ENCODE measurements at places on chromosomes 11 and 22.

DNA sequence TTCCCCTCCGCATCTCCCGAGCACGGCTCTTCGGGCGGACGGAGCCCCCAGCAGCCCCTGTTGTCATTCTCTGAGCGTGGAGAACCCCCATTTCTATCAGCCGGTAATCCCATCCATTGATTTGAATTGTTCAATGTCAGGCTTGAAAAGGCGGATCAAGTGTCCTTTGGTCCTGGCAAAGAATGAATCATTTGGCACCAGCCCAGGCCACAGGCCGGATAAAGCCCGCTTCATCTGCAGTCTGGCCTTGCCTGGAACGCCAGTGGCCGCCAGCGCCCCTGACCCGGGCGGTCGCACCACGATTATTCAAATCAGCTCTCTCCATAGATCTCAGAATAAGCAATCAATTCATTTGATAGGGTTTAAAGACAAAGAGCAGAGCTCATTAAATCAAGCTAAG lies 188.9 kb downstream of the BRD1 start:
- no peak for DNase-seq
- no peak overlapping the region for H3K27ac ChIP-seq
- no peaks in the 10 kb centered on the region for H3K36me3 ChIP-seq
- H3K4me3 ChIP-seq = no peak overlapping the region
- no peaks in the 10 kb centered on the region for H3K4me1 ChIP-seq
- no peaks in the 10 kb centered on the region for H3K27me3 ChIP-seq

DNA sequence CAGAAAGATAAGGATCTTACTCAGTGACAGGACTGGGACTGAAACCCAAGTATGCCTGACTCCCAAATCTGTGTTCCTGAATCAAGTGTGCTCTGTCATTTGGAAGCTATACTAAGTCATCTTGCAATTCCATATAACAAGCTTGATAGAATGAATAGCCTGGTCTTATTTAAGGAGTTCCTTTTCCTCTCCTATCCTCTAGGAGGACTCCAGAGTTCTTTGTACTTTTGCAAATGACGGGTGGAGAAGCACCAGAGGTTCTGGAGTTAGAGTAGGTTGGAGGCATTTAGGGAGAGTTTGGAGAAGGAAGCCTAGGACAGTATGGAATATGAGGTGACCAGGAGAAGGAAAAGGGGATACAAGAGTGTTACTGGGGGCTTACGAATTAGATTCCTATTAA lies 92.9 kb upstream of the RCN1 start:
- H3K27me3 ChIP-seq = no peaks in the 10 kb centered on the region
- no peak overlapping the region for H3K27ac ChIP-seq
- no peak overlapping the region for H3K4me3 ChIP-seq
- DNase-seq = no peak

DNA sequence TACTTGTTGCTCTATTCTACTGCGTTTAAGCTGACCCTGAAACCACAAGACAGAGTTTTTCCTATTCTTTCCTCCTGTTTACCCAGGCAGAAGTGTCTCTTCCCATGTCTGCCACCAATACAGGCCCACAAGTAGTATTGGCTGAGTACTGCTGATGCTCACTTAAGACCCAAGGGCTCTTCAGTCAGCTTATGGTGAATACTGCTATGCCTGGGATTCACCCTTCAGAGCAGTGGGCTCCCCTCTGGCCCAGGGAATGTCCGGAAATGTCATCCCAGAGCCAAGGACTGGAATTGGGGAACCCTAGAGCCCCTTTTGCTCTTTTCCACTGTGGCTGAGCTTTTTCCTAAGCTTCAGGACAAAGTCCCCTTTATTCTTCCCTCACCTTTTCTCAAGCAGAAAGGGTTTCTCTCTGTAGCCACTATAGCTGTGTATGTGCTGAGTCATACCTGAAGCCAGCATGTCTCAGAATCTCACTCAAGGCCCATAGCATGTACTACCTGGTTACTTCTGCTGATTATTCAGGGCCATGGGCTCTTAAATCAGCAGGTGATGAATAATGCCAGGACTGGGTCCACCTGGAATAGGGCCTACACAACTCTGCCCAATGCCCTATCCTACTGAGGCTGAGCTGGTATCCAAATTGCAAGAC lies 745.8 kb upstream of the ANO5 start:
- no peak for DNase-seq
- no peaks in the 10 kb centered on the region for H3K36me3 ChIP-seq
- no peak overlapping the region for H3K27ac ChIP-seq
- H3K4me1 ChIP-seq = 0 out of 2 replicates have a peak, but pooled peaks cover 8% of the 10 kb centered on the region

- DNase-seq = no peak
- H3K4me1 ChIP-seq = peaks cover 11% of the 10 kb centered on the region
- H3K27me3 ChIP-seq = no peaks in the 10 kb centered on the region
- no peak overlapping the region for H3K4me3 ChIP-seq
- no peak overlapping the region for H3K27ac ChIP-seq
Observed at GRCh38 chr11:84243629-84244263, 957.6 kb upstream of the CCDC90B start.

DNA sequence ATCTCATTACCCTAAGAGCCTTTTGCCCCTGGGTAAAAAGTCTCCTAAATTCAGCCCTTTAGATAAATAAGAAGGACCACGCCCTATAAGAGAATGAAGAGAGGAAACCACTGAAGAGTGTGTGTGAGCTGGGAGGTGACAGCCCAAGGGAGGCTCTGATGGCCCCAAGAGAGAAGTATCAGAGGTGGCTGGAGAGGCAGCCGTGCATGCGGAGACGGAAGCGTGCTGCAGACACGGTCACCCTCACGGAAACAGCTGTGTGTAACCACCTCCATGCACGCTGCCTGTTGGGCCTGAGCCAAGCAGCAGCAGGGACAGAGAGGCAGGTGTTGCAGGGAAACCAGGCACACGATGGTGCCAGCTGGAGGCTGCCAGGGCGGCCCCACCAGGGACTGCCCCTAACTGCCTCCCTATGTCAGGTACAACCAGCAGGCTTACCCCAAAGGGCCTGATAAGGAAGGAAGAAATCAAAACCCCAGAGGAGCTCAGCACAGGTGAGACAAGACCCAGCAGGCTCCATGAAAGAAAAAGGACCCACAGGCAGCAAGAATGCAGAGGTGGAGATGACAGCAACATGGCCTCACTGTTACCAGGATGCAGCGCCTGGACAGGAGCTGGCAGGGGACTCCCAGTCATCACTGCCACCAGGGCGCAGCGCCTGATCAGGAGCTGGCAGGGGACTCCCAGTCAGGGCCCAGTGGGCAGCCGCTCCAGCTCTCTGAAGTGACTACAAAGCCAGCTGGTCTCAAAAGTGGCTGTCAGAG lies 7.8 kb downstream of the LARGE2 start:
- peaks cover 13% of the 10 kb centered on the region for H3K4me1 ChIP-seq
- no peak overlapping the region for H3K4me3 ChIP-seq
- DNase-seq = peak; percentile 83

DNA sequence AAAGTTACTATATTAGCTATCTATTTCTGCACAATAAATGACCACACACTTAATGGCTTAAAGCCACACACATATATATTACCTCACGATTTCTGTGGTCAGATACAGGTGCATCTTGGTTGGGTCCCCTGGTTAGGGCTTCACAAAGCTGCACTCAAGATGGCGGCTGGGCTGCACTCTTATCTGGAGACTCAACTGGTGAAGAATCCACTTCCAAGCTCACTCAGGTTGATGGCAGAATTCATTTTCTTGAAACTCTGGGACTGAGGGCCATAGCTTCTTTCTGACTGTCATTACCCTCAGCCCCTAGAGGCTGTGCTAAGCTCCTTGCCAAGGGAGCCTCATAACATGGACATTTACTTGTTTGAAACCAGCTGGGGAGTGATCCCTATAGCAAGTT lies 5.1 kb upstream of the MS4A10 start:
- DNase-seq = no peak
- no peak overlapping the region for H3K4me3 ChIP-seq
- H3K27me3 ChIP-seq = no peaks in the 10 kb centered on the region
- peaks cover 6% of the 10 kb centered on the region for H3K4me1 ChIP-seq
- H3K27ac ChIP-seq = no peak overlapping the region
- H3K36me3 ChIP-seq = no peaks in the 10 kb centered on the region

DNA sequence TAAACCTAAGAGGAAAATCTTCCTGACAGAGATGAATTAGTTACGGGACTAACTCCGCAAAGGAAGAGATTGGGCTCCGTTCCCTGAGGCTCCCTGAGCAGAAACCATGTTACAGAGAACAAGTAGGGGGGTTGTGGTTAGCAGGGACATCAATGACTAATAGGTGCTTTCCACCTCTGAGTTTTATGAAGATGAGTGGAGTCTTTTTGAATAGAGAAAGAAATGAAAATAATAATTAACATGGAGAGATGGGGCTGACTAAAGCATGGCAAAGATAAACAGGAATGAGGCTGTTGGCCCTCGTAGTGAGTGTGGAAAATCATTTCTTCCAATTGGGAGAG lies 47.5 kb upstream of the PICALM start:
- peak; percentile 47 for DNase-seq
- H3K4me3 ChIP-seq = no peak overlapping the region
- peaks cover 18% of the 10 kb centered on the region for H3K4me1 ChIP-seq
- no peaks in the 10 kb centered on the region for H3K27me3 ChIP-seq

- no peak overlapping the region for H3K4me3 ChIP-seq
- no peaks in the 10 kb centered on the region for H3K27me3 ChIP-seq
- no peaks in the 10 kb centered on the region for H3K4me1 ChIP-seq
- no peak for DNase-seq
Observed at GRCh38 chr11:20022363-20023081, 137.8 kb downstream of the DBX1 start.

DNA sequence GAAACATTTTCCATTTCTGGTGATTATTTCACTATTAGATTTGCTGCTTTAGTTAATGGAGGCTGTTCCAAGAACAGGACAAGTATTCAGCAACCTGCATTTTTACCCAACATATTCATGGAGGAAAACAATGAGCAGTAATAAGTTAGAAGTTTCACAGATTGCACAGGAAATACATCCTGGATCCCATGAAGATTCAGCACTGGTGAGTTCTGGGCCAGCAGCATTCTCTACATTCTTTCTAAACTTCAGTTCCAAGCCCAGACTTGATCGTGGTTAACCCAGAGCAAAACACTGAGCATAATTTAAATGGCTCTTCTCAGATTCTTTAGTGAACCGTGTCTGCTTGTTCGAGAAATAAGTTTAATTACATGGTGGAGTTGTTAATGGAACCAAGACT lies 3.8 kb downstream of the FJX1 start:
- H3K4me1 ChIP-seq = no peaks in the 10 kb centered on the region
- H3K27me3 ChIP-seq = no peaks in the 10 kb centered on the region
- no peak overlapping the region for H3K4me3 ChIP-seq
- no peak overlapping the region for H3K27ac ChIP-seq

DNA sequence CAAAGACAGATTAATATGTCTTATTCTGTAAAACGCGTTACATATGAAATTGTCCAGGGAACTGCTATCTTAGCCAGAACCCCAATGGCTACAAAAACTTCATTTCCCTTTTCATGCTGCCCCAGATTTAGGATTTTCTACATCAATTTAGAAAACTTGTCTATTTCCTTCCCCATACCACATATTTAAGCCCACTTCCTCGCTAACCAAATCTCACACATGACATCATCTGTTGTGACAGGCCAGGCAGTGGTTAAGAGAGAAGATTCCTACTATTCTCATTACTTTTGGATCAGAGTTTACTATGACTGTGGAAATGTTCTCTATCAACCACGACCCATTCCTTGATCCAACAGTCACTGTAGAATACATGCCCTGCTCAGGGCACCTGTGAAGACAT lies 15.9 kb downstream of the CCDC82 start:
- no peaks in the 10 kb centered on the region for H3K27me3 ChIP-seq
- no peaks in the 10 kb centered on the region for H3K4me1 ChIP-seq
- H3K27ac ChIP-seq = no peak overlapping the region
- DNase-seq = no peak

DNA sequence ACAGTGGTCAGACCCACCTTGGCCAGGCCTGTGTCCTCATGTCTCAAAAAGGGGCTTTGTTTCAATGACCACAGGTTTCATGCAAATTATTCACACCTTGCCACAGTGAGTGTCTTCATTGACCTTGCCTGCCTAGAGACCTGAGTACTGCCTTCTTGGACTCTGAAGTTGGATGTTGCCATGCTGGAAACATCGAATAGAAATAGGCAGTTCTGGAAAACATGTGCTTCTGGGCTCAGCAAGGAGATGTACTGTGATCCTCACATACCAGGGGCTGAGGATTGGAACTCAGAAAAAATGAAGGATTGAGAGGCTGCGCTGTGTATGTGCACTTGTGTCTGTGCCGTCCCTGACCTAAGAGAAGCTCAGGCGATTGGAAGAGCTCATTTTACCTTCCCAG lies 9.6 kb upstream of the NRIP3 start:
- H3K27me3 ChIP-seq = no peaks in the 10 kb centered on the region
- H3K4me1 ChIP-seq = no peaks in the 10 kb centered on the region
- H3K4me3 ChIP-seq = no peak overlapping the region
- no peaks in the 10 kb centered on the region for H3K36me3 ChIP-seq
- H3K27ac ChIP-seq = no peak overlapping the region

DNA sequence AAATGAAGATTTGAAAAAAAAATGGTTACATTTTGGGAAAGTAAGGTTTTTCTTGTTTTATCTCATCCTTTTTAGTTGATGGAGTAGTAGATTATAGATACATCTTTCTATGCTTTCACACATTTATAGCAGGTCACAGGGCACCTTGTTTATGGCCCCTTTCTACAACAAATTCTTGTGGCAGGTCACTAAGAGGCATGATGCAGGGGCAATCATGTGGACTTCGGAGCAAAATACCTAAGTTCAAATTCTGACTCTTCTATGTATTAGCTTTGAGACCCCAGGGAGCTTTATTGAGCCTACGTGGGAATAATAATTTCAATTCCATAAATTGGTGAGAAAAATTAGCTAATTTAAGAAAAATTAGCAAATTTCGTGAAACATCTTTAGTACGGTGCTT lies 177.4 kb downstream of the DSCAML1 start:
- H3K27me3 ChIP-seq = peaks cover 14% of the 10 kb centered on the region
- no peaks in the 10 kb centered on the region for H3K36me3 ChIP-seq
- H3K4me3 ChIP-seq = no peak overlapping the region
- DNase-seq = no peak
- H3K4me1 ChIP-seq = no peaks in the 10 kb centered on the region

DNA sequence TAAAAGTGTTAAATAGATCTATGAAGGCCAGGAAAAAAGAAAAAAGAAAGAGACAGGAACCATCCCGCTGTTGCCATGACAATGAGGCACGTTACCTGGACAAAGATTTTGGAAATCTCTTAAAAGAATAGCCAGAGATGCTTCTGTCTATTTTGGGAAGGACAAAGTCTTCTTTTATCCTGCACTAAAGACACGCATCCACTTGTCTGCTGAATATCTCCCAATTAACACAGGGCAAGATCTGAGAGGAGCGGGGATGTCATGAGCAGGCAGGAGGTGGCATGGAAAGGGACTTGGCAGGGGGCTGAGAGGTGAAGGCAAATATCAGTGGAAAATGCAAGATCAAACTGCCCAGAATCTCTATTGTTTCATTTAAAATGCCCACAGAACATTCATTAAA lies 153.8 kb upstream of the BLID start:
- no peak for DNase-seq
- H3K4me3 ChIP-seq = no peak overlapping the region
- no peaks in the 10 kb centered on the region for H3K36me3 ChIP-seq

Measured in MM.1S (cell line).